ENCODE measurements at places on chromosomes 11 and 22. TPM values are rescaled to one million over a fixed set of nuclear protein-coding genes. Genes with fewer than 3 reads are reported as not detected.

The PNPLA3 gene
- total RNA-seq: 0.37 TPM

The GRK3 gene
- total RNA-seq: 15.8 TPM

The JAML gene
- total RNA-seq: 6.5 TPM

The PRG2 gene
- total RNA-seq: 0.42 TPM

The MPEG1 gene
- 13.7 TPM for total RNA-seq

DNA sequence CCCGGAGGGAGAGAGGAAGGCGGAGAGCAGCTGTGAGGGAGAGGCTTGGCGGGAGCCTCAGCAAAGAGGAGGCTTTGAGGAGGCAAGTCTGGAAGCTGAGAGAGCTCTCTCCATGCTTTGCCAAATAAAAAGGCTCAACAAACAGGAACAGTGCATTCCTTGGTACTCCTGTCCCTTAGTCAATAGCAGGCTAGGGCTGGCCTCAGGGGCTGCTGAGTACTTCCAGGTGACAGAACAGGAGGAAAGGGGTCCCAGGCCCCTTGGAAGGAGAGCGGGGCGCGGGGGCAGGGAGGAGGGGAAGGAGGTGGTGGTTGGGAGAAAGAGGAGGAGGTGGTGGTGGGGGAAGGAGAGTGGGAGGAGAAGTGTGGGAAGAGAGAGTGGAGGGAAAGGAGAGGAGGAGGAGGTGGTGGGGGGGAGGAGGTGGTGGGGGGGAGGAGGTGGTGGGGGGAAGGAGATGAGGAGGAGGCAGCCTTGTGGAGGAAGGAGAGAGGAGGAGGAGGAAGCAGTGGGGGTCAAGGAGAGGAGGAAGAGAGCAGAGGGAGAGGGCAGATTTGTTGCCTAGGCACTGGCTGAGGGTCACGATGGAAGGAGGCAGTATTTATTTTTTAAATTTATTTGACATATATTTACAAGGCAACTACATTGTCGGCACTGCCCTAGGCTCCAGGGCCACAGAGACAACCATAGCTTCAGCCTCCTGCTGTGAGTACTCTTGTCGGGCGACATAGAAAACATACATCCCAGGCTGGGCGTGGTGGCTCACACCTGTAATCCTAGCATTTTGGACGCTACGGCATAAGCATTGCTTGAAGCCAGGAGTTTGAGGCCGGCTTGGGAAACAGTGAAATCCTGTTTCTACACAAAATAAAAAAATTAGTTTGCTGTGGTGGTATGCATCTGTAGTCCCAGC lies 74.2 kb upstream of the ZBED5 start:
- no peak for DNase-seq

- no peak for DNase-seq
These were observed 119.7 kb downstream of the ETS1 start for GRCh38 chr11:128467610-128468041.

- DNase-seq: no peak
These were observed 12.4 kb upstream of the TMEM123 start for GRCh38 chr11:102464859-102465500.

GRCh38 chr11:67372993-67373647 lies at the start of gene CLCF1:
Gene CLCF1, minus strand, starts transcription at chr11:67373598. Its CDS starts 59 bp downstream, at chr11:67373539.
- DNase-seq: no peak

- DNase-seq: no peak
These were observed 3.7 kb upstream of the HSPA8 start for GRCh38 chr11:123065621-123066020.
